ENCODE measurements at places on chromosomes 4 and X.

- DNase-seq, result no peak
These were observed 629.7 kb downstream of the PCDH7 start for GRCh38 chr4:31349907-31350306.

GRCh38 chr4:2402048-2402842 is 16.2 kb downstream of the ZFYVE28 start:
- peak; percentile 83 for DNase-seq

GRCh38 chrX:28278726-28279125 is 297.5 kb upstream of the DCAF8L1 start:
- DNase-seq, result no peak

- DNase-seq, result no peak
These were observed 21.3 kb downstream of the ARHGAP24 start for GRCh38 chr4:85496126-85496849.

GRCh38 chrX:96244955-96245354 is 439.7 kb upstream of the DIAPH2 start:
- no peak for DNase-seq

DNA sequence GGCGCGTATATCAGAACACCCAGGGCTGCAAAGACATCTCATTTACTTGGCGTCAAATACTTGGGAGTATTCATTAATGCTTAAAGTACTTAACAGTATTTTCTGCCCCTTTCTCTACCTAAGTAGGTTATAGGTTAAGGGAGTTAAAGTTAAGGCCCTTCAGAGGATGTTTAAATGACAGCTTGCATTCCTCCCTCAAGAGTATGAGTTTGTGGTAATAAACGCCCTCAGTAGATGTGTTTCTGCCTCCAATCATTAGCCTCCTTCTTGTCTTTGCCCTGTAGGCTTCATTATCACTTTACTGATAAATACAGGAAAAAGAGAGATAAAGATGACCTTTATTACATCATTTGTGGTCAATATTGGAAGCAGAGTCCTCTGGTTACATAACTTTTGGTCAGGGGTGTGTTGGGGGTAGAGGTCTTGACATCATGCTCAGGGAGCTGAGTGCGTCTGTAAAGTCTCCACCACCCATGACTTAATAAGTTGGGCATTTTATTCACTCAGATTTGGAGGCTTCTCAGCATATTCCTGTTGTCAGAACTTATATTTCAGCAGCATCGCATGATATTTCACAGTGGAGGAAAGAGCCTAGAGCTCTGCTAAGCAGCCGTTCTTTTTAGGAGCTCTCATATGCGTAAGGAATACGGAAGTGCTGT is 145.9 kb downstream of the CPE start:
- DNase-seq, result no peak
